ENCODE measurements at places on chromosomes 7 and 10. TPM values are rescaled to one million over a fixed set of nuclear protein-coding genes. Genes with fewer than 3 reads are reported as not detected.

DNA sequence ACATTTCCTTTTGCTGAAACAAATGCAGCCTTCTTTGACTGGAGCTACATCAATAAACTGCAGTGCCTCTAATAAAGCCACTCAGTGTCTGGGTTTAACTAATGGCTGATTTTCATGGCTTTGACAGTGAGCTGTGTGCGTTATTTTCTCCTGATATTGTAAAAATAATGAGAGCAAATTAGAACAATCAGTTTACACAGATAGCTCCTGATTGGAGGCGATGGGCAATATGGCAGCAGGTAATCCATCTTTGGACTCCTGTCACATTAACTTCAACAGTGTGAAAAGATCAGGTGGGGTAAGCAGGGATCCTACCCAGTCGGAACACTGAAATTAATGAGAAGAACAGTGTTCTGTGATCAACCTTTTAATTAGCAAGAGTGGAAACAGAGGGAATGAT lies 100.7 kb downstream of the POLL start:
- no peak for DNase-seq

Gene INTS15
- 12.7 TPM for polyA plus RNA-seq

Gene KIF11
- polyA plus RNA-seq = 0.20 TPM

DNA sequence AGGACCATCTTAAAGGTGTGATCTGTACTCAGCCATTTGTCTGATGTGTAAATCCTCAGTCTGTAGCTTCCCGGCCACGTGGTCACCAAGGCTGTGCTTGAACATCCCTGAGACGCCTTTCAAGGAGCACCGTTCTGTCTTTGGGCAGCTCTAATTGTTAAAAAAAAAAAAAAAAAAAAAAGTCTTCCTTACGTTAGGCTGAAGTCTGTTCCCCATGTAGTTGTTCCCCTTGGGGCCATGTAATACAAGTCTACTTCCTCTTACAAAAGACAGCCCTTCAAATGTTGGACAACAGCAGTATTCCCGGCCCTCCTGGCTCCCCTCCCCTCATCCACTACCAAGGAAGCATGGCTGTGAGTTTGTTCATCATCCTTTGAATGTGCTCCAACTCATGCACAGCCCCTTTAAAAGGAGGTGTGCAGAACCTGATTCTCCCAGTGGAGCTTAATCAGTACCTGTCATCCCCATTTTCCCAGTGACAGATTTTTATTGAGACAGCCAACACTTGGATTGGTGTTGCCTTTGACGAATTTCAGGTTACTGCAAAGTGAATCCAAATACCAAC lies 392.2 kb upstream of the GALNT17 start:
- DNase-seq = no peak

DNA sequence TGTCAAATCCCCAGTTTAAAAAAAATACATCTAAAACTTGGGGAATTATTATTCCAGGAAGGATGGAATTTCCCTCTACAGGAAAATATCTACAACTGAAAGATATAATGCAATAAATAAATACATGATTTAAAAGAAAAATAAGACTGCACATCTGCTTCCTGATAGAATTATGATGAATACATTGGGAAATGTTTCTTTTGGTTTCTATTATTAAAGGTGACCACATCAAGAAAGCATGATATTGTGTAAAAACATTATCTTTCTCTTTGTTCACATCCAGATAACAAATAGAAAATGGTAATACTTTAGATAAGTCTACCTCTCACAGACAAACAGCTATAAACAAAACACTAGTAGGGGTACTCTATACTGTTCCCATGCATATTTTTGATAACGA lies 19.2 kb downstream of the SEMA3D start:
- DNase-seq = no peak

GRCh38 chr7:156640257-156640948 lies at the start of gene RNF32:
Gene RNF32, plus strand, starts transcription at chr7:156640774. Its CDS starts 3,104 bp downstream, at chr7:156643878.
- peak; percentile 94 for DNase-seq

Gene TAS2R3
- polyA plus RNA-seq = not detected

DNA sequence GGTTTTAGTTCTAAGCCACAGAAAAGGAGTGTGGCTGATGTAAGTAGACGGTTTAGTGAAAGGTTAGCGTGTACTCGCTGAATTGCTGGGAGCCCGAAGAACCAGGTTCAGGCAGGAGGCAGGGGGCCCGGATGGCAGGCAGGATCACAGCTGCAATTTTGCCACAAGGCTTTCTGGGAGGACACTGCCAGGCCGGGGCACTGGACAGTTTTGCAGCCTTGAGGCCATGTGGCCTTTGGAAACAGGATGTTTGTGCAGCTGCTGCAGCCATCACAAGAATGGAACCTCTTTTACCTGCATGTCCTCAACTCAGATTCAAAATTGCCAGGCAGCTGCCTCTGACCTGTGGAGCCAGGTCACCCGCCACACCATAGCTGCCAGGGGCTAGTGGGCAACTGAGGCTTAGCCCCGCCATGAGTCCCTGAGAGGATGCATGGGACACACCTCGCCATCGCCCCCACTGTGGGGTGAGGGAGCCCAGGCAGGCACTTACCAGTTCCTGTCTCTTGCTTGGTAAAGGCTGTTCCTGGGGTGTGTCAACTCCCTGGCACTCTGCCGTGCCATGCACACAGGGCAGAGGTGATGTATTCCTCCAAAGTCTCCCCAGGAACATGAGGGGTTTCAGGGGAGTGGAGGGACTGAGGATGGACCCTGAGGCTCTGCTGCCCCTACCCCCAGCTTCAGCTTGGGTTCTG lies 188.6 kb downstream of the RPS24 start:
- DNase-seq = no peak

Gene SFXN2
- polyA plus RNA-seq = 4.3 TPM

DNA sequence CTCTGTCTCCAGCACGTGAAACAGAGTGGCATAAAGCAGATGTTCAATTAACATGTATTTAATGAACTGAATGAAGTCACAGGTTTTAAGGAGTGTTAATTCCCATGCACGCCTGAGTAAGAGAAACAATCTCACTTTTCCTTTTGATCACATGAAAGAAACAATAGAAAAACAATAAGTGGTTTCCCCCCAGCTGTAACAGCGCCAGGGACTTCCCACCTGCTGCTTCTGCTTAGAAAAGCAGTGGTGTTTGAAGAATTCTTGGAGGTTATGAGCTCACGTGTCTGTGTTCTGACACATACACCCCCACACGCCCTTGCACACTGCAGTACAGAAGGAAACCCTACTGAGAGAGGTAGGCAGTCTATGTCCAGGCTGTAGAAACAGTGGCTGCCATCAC lies 51.3 kb upstream of the FRMD4A start:
- no peak for DNase-seq

GRCh38 chr10:71138166-71138830 lies 74.1 kb upstream of the UNC5B start:
- peak; percentile 43 for DNase-seq

GRCh38 chr10:126264102-126265018 lies 123.9 kb downstream of the ADAM12 start:
- DNase-seq = no peak

DNA sequence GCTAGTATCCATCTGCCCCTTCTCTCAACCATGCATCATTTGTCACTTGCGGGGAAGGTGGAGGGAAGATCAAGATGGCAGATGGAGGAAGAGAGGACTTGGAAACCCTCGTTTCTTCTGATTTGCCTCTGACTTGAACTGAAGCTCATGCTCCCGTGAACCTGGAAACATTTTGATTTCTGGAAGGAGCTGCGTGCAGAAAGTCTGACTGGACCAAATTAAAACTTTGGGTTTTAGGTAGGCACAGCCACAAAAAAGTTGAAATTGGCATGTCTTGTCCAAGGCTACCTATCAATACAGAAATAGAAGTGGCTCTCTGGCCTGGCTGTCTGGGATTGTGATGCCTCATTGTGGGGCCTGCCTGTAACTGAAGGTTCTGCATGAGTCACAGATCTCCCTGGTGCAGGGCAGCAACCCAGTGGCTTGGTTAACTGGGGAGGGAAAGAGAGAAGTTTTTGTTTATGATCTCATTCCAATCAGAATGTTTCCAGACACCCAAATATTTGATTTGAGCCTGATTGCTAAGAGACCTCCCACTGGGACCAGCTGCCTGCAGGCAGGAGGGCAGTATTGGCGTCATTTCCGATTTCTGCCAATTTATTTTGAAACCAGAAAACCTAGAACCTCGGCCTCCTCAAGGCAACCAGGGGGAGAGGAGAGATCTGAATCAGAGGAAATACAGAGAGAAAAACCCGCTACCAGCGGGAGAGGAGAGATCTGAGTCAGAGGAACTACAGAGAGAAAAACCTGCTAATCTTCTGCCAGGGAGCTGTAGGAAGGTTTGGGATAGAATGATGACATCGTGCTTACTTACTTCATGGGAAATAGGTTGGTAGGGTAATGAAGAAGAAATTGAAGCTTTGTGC lies 363.6 kb downstream of the ANKRD30A start:
- no peak for DNase-seq

GRCh38 chr7:98185101-98185500 lies 26.1 kb upstream of the BHLHA15 start:
- DNase-seq = no peak
